Dorsolateral prefrontal cortex (tissue), 122 donors: ENCODE measurements at places on chromosomes 1 and 21.

- DNase-seq, result no peak
Measured at GRCh38 chr1:74380252-74380651, 132.2 kb downstream of the LRRC53 start.

GRCh38 chr1:119112791-119113190 lies 27.7 kb downstream of the WARS2 start:
- no peak for DNase-seq

GRCh38 chr1:46131712-46132528 lies 509 bp downstream of the PIK3R3 start:
- no peak for DNase-seq

DNA sequence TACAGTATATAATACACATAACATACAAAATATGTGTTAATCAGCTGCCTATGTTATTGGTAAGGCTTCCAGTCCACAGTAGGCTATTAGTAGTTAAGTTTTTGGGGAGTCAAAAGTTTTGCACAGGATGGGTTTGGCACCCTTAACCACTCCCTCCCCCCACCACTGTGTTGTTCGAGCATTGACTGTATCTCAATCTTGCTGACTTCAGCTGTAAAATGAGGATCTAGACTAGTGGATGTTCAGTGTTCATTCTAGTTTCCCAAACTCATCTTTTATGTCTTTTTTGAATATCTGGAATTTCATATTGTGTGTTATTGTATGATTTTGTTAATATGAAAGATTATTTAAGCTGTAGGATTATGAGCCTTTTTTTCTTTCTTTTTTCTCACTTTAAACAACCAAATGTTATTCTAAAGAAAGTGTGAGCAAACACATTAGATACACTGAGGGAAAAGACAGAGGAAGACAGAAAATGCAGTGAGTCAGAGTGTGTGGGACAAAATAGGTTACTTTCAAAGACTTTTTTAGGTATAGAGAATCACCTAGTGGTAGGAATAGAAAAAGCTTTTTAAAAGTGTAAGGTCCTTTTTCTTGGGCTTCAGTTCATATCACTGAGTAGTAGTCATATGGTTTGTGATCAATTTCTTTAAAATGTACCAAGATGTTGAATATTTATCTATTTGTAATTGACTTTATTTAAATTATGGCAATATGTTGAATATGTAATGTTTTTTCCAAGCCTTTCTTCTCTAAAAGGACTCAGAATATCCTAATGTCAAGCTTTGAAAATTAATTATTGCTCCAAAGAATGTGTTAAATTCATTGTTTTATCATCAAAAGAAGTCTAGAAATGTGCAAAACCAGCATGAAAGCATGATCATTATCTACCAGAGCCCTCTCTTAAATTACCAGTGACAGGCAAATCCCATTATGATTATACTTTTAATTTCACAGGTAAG lies 17.9 kb upstream of the CENPF start:
- DNase-seq, result no peak

DNA sequence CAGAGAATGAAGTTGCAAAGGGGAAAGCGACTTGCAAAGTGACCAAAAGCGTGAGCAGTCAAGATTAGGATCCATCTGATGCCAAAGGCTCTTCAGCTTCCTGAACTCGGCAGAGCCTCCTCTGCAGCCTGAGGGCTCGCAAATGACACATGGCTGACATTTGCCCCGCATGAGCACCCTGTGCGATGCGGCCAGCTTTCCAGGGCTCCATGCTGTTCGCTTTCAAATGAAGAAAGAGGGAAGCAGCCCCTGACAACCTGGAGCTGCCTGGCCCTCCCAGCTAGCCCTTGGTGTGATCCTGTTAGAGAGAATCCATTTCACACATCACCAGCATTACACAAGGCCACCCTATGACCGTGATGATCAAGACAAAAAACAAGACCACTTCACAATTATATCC lies 20.2 kb upstream of the FAM131C start:
- no peak for DNase-seq
